ENCODE measurements at places on chromosomes 13 and 19.

DNA sequence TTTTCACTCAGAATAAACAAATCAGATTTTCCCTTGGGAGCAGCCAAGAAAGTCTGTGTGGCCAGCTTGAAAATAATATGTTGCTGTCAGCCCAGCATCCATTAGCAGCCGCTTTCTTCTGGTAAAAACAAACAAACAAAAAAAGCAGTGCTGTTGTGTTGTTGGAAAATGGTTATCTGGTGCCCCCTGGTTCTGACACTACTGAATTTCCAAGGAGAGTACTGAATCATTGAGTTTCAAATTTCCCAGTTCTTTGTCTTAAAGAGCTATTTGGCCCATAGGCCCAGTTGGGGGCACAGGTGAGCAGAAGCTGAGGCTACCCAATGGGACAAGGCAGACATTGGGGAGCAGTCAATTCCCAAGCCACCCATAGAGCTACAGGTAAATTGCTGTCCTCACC, 995.9 kb downstream of the UQCRFS1 start:
- DNase-seq: no peak

- DNase-seq: peak; percentile 43
These were observed 2.5 kb downstream of the KLK10 start for GRCh38 chr19:51016798-51017683.

DNA sequence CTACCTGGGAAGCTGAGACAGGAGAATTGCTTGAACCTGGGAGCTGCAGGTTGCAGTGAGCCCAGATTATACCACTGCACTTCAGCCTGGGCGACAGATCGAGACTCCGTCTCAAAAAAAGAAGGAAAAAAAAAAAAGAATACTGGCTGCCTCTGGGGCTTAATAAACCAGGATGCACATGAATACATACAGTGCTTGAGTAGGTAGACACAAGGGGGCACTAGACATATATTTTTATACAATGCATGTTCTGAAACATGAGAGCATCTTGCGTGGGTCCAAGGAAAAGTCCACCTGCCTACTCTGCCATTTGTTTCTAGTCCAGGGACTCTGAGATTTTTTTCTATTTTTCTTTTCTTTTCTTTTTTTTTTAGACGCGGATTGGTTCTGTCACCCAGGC, 31.2 kb downstream of the KEAP1 start:
- peak; percentile 58 for DNase-seq

DNA sequence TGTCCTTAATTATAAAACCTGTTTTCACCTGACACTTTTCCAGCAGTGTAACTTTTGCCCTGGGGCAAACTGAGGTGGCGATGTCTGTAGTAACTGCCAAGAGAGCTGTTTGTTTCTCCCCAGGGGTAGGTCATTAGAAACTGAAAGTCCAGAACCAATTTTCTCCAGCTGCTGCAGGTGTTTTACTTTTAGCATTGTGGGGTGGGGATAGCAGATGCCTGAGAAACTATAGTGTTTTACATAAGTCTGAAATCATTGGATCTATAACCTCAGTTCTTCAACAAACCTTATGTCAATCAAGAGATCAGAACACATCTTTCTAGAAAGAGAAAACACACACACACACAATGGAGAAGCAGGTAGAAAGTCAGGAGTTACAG, 92.7 kb downstream of the LHFPL6 start:
- DNase-seq: peak; percentile 47

DNA sequence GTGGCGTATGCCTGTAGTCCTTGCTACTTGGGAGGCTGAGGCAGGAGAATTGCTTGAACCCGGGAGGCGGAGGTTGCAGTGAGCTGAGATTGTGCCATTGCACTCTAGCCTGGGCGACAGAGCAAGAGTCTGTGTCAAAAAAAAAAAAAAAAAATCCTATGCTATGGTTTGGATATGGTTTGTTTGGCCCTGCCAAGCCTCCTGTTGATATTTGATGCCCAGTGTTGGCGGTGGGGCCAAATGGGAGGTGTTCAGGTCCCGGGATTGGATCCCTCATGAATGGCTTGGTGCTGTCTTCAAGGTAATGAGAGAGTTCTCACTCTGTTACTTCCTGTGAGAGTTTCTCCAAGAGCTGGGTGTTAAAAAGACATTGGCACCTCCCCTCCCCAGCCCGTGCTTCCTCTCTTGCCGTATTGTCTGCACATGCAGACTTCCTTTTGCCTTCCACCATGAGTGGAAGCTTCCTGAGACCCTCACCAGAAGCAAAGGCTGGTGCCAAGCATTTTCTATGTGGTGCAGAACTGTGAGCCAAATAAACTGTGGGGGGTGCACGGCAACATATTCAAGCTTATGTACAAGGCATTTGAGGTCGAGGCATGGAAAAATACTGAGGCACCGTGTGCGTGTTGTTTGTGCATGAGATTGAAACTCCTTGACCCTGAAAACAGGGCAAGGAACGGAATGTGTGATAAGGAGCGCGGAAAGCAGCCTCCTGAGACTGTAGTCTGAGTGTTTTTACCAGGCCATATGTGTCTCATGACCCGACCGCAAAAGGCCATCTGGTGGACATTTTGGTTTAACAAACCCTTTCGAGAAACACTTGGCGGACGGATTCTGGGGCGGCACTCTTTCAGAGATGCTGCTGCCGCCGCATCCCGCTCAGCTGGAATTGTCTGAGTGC, 7.3 kb downstream of the SIGLEC9 start:
- DNase-seq: no peak

- DNase-seq: no peak
These were observed 205.0 kb upstream of the RFC3 start for GRCh38 chr13:33612641-33613638.

DNA sequence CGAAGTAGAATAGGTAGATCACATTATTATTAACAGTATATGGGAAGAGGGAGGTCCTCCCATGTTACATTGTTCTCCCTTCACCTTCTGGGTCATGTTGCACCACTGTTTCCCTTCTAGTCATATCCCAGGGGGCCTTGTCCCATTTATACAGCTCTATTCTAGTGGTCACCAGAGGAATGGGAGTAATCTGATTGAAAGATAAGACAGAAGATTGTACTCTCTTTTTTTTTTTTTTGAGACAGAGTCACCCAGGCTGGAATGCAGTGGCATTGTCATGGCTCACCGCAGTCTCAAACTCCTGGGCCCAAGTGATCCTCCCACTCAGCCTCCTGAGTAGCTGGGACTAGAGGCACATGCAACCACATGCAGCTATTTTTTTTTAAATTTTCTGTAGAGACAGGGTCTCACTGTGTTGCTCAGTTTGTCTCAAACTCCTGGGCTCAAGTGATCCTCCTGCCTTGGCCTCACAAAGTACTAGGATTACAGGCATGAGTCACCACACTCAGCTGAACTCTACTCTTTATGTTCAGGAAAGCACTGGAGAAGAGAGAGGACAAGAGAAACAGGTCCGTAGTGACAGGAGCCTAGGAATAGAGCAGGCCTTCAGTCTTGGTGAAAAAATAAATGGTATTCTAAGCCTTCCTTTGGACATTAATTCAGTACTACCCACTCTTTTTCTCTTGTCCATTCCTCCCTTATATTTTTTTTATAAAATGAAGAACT, 4.3 kb upstream of the ZNF529 start:
- DNase-seq: no peak

- no peak for DNase-seq
These were observed 109.7 kb downstream of the LRCH1 start for GRCh38 chr13:46662690-46663089.

Data from bronchial epithelial cell (primary cell).